ENCODE measurements at places on chromosomes 1 and 21.

DNA sequence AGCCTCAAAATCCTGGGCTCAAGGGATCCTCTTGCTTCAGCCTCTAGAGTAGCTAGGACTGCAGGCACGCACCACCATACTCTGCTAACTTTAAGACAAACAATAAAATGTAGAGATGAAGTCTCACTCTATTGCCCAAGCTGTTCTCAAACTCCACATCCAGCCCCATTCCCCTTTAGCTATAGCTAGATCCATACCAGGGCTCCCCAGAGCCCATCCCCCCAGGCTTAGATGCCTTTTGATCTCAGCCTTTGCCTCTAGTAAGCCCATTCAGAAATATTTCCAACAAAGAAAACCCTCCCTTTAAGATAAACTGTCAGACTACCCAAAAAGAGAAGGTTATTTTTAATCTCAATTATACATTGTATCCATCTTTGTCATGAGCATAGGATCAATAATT lies 325.4 kb downstream of the CHRM3 start:
- DNase-seq, result no peak

DNA sequence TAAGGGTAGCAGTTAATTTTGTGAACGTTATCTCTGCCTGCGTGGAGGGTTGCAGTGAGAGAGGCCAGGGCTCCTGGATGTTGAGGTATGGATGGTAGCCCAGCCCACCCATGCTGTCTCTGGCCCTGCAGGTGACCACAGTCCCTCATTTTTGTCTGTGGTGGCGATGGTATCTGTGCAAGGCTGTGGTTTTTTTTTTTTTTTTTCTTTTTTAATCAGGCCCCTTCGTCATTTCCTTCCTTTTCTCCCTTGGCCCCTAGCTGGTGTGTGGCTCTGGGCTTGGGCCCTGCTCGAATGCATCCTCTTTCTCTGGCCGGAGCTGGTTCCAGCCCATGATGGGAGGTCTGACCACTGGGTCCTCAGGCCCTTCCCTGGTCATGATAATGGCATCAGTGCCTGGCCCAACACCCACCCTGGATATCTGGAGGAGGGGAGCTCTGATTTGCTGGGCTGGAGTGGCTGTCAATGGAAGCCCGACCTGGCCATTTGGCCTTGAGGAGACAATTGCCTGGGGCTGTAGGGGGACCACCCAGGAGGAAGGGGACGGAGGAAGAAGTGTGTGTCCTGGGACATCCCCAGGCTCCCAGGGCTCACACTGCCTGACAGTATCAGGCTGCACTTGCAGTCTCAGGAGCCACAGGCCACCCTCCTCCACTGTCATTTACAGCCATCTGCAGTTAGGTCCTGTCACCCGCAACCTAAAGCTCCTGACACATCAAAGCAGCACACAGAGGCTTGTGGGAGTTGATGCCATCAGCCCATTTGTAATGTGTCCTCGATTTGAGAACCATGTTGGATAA lies 8.1 kb upstream of the RNF187 start:
- DNase-seq, result no peak

GRCh38 chr1:19351873-19352272 lies 39.7 kb downstream of the SLC66A1 start:
- DNase-seq, result no peak

- no peak for DNase-seq
These were observed 609.6 kb downstream of the BRINP3 start for GRCh38 chr1:189868021-189868420.

DNA sequence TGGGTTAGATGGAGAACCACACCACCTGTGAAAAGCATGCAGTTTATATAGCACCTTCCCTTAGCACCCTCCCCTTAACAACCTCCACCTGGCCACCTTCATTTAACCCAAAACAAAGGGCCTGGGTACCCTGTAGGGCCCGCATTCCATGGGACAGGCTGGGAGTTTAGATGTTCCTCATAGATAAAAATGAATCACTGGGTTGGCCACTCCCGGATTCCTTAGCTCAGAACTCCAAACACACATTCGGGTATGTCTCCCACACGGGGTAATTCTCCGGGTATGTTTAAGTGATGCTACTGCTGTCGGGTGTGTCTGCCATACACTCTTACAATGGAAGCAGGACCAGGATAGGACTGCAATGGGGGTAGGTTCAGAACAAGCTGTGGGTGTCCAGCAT lies 43.9 kb upstream of the FOXO6 start:
- no peak for DNase-seq

- DNase-seq, result peak; percentile 63
These were observed 33.9 kb upstream of the SELENON start for GRCh38 chr1:25765923-25766589.

DNA sequence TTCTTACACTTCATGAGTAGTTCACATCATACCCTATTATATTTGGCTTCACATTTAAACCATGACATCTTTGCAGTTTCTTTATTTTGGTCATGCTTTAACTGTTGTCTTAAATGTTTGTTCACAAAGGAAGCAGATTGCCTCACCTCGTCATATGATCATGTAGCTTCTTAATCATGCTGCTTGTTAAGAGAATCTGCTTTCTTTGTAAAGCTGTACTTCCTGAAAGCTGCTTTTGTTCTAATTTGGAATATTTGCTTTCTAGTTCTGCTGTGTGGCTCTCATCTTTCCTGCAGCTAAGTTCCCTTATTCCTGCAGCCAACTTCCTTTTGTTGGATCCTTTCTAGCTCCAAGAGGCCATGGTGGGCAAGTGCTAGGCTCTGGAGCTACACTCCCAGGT lies 62.9 kb upstream of the SIM2 start:
- DNase-seq, result no peak

DNA sequence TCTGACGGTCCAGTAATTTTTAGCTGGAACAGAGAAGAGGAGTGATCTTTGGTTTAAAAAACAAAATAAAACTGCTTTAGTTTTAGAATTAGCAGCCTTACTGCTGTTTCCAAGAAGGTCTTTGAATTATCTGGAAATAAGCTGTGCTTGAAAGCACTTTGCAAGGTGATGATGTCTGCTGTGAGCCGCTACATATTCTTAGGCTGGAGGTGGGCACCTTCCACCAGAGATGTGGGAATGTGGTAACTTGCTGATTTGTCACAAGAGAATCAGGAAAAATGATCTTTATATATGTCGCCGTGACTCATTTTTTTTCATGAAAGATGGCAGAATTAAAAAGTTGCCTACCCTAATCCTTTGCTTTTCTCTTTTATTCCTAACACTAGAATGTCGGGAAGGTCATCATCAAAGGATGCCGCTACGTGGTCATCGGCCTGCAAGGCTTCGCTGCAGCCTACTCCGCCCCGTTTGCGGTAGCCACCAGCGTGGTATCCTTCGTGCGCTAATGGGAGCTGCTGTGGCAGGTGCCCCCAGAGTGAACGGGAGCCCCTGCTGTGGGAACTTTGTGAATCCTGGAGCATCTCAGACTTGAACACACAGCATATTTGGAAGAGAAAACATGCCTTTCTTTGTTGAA lies 6.2 kb downstream of the C1orf115 start:
- DNase-seq, result no peak

- DNase-seq, result no peak
These were observed 2.3 kb downstream of the ECE1 start for GRCh38 chr1:21287905-21288514.

- DNase-seq, result no peak
These were observed 2.4 kb downstream of the CAPN9 start for GRCh38 chr1:230749635-230750034.

GRCh38 chr1:9065213-9065751 lies 4.2 kb downstream of the SLC2A5 start:
- no peak for DNase-seq

DNA sequence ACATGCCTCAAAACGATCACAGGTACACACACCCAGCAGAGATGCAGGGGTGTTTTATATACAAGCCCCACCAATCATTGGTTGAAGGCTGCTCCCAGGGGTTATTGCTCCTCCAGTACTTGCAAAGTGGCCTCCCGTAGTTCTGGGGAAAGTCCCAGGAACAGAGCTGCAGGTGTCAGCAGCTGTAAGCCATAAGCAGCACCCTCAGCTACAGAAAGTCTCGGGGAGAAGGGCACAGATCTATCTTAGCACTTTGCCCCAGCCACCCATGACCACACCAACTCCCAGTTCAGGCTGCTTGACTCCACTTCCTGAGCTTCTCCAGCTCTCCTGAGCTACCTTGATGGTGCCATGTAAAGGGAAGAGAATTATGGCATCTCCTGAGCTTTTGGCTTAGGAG lies 222.7 kb upstream of the GJB5 start:
- DNase-seq, result no peak

DNA sequence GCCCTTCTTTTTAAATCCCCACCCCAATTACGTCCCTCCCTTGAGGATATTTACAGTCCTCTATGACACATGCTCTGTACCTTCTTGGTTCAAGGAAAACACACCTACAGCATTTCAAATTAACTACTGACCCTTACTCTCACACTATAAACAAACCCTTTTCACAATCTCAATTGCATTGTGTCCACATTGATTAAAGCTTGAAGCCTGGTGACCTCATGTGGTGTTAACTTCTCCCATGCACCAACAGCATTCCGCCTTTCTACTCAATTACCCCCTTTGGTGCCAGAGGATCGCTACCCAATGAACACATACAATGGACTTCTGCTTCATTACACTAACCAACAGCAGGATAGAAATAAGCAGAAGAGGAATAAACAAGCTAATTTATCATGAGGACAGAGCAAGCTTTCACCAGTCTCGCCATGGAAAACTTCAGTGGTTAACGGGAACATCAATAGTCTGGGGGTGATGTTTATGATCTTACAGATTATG lies 15.2 kb downstream of the WLS start:
- DNase-seq, result no peak

DNA sequence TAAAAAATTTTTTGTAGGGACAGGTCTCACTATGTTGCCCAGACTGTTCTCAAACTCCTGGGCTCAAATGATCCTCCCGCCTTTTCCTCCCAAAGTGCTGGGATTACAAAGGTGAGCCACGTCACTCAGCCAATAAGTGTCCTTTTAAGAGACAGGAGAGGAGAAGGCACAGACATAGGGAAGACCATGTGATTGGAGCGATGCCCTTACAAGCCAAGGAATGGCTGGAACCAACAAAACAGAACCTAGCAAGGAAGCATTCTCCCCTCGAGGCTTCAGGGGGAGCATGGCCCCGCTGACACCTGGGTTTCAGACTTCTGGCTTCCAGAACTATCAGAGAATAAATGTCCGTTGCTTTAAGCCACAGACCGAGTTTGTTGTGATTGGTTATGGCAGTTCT lies 37.0 kb downstream of the NDUFS5 start:
- no peak for DNase-seq

DNA sequence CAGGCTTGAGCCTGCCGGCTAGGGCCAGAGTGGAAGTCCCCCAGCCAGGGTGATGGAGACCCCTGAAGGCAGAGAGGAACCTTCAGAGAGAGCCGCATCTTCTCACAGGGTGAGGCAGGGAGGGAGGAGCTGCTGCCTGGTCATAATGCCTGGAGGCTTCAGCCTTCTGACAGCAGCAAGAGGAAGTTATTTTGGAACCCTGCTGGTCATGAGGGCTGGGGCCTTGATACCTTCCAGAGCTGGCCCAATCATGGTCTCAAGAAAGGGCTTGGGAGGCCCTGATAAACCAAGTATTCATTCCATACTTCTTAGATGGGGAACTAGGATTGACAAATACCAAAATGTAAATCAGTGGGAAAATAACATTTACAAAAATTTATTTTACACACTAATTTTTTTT lies 26.6 kb upstream of the MPZL1 start:
- DNase-seq, result no peak

DNA sequence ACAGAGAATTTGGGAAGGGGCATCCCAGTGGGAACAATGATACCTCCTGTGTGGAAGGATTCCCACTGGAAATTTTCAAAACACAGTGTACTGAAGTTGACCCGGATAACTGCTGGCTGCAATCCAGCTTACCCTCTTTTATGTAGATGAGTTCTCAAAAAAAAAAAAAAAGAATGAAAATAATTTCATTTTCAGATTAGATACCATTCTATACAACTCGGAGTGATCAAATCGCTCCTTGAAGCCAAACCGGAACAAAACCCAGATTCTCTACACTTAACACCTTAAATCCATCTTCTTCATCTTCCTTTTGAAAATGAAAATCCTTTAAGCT lies 69.1 kb downstream of the KAZN start:
- DNase-seq, result no peak

- DNase-seq, result no peak
These were observed 93.1 kb upstream of the OLFM3 start for GRCh38 chr1:102089791-102090190.

- no peak for DNase-seq
These were observed 431.4 kb downstream of the NEGR1 start for GRCh38 chr1:71850936-71851335.
